ENCODE measurements at places on chromosomes 12 and 14. TPM values are rescaled to one million over a fixed set of nuclear protein-coding genes. Genes with fewer than 3 reads are reported as not detected.

- no peak for DNase-seq
These were observed 2.7 kb downstream of the TGFB3 start for GRCh38 chr14:75979071-75979571.

Gene RFX4
- total RNA-seq = not detected

Gene RD3L
- total RNA-seq = 25.1 TPM

GRCh38 chr14:20614038-20614840, 23.1 kb upstream of the RNASE12 start:
- no peak for DNase-seq

- DNase-seq = no peak
These were observed 8.0 kb downstream of the GLIPR1 start for GRCh38 chr12:75488553-75488952.

GRCh38 chr14:98908050-98908449, 363.9 kb downstream of the BCL11B start:
- no peak for DNase-seq

- peak; percentile 70 for DNase-seq
These were observed 997 bp downstream of the CYP27B1 start for GRCh38 chr12:57765698-57766463.

- no peak for DNase-seq
These were observed 42.4 kb upstream of the EMP1 start for GRCh38 chr12:13154027-13154538.

GRCh38 chr12:4089956-4090355, 183.6 kb upstream of the CCND2 start:
- DNase-seq = no peak

- DNase-seq = no peak
These were observed 29.3 kb upstream of the EIF5 start for GRCh38 chr14:103304706-103305105.

GRCh38 chr12:5864301-5864700, 80.8 kb downstream of the ANO2 start:
- DNase-seq = no peak

- no peak for DNase-seq
These were observed 41.0 kb upstream of the AMIGO2 start for GRCh38 chr12:47120736-47121135.

DNA sequence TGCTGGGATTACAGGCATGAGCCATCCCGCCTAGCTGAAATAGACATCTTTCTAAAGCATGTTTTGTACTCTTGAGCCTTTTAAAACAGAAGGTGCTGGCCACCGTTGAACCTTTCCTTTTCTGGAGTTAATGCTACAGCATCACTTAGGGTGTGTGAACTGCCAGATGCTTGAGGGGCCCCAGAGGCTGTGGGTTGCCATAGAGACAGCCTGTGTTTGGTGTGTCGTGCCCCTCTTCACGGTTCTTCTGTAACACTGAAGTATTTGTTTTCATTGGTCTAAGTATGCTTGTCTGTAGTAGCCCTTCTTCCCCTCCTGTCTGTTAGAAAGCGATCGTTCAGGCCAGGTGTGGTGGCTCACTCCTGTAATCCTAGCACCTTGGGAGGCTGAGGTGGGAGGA, 30.8 kb downstream of the PLEKHG3 start:
- no peak for DNase-seq

Gene TEX22
- 2.4 TPM for total RNA-seq

All from Right ventricle myocardium inferior (tissue), 1 donor.